ENCODE measurements at places on chromosomes 3 and 15.
A peak's percentile ranks its signal among the peaks of the same experiment; 100 is the strongest.

DNA sequence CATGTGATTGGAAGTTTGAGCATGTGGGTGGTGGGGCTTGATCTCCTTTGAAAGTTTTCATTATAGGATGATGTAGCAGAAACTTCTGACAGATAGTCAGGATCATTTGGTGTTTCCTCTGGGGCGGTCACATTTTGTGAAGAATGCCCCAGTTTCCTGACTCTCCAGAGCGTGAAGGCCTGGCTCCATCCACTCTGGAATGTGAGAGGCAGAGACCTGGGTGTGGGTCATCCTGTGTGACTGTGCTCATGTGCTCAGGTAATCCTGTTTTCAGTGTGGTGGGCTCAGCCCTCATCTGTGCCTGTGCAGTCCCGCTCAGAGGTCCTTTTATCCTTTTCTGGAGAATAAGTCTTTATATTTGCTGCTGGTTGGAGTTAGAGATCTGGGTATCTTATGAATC is 81.0 kb downstream of the RGMA start:
- no peak for DNase-seq

DNA sequence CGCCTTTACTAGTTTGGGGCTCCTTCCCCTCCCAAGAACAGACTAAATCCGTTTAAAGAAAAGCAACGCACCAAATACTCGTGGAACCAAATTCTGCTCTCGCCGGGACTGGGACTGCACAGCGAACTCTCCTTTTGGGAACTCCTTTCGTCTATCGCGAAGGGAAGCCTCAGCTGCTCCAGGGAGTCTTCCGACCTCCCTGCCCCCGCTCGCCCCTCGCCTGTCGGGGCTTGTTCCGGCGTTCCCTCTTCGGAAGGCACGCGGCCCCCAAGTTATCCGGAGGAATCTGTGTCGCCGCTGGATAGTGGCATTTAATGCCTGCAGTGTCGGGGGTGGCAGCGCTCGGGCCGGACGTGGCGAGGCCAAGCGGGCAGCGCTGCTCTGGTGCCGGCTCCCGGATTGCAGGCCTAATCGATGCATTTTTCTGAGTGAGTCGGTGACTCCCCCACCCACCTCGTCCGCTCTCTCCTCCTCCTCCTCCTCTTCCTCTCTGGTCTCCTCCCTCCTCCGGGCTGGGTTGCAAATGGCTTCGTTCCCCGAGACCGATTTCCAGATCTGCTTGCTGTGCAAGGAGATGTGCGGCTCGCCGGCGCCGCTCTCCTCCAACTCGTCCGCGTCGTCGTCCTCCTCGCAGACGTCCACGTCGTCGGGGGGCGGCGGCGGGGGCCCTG is at the start of gene TRIM71:
Gene TRIM71, plus strand, starts transcription at position 440 of the 671 bp plus-strand sequence. Its CDS starts 84 bp downstream, at position 524.
- peak; percentile 2 for DNase-seq

DNA sequence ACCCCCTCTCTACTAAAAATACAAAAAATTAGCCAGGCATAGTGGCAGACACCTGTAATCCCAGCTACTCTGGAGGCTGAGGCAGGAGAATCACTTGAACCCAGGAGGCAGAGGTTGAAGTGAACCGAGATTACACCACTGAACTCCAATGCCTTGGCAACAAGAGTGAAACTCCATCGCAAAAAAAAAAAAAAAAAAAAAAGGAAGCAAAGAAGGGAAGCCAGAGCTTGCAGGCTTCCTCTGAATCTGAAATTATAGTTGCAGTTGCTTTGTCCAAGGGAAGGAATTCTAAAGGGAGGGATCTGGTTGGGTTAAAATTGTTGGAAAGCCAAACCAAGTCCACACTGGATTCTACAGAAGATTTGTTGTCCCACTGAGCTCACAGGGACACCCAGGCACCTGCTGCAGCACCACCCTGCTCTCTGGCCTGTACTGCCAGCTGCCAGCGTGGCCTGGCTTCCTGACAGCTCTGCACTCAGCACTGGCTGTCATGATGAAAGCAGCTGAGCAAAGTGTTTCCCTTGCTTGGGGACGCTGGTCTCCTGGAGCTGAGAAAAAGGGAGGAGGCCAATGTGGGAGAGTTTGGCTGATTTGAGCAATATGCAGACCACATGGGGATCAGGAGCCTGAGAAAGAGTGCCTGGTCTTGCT is 88.8 kb upstream of the HES1 start:
- peak; percentile 64 for DNase-seq

DNA sequence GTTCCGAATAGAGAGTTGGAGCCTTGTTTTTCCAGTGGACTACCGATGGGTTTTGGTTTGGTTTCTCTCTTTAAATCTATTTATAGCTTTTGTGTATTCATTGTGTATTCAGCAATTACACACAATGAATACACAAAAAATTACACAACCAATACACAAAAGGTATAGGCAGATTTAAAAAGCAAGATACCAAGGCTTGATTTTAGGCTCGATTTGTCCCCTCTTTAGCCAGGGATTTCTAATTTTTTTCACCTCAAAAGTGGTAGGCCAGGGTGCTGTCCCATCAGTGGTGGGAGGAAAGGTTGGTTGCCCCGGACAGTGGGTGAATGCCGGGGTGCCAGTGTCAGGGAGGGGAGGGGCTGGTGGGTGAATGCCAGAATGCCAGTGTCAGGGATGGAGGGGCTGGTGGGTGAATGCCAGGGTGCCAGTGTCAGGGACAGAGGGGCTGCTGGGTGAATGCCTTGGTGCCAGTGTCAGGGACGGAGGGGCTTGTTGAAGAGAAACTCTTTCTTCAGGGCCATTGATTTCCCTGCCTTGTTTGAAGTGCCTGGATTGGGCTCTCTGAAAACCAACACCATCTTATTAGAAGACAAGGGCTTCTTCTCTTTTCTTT is 186.2 kb downstream of the GOLGA6L6 start:
- DNase-seq: no peak

DNA sequence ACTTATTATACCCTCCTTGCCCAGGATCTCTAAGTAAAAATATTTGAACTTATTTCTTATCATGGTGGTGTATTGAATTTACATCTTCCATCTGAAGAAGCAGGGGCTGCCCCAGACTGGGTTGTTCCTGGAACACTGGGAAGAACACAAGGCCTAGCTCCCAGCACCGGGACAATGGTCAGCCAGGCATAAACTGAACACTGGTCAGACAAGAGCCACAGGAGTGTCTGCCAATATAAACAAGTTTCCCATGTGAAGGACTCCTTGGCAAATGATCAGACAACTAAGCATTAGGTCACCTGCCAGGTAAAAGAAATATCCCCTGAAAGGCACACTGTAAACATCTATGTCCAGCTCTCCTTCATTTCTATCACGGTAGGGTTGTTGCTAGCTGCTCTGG is 172.4 kb downstream of the ATP8B4 start:
- DNase-seq: no peak

Measured in CD14-positive monocyte (primary cell).